ENCODE measurements at places on chromosomes 16 and 17.
A peak's percentile ranks its signal among the peaks of the same experiment; 100 is the strongest.

DNA sequence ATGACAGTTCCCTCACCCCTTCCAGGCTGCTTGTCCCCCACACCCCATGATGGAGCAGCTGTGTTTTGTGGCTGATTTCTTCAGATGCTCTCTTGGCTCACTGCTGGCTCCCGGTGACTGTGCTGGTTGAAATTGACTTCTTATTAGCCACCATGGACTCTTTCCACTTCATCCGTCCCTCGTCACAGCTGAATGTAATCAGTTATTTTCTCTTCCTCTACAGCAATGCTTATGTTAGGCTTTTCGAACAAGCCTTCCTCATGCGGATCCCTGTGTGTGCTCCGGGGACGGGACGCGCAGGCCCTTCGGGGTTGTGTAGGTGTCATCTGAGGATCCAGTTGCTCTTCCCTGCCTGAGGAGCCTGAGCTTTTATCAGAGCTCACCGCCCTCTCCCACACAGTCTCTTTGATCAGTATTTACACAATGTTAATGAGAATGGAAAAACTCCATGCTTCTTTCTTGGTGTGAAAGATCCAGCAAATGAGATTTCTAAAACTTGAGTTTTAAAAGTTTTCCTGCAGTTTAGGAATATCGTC is 87.5 kb downstream of the RPTOR start:
- peaks cover 7% of the 10 kb centered on the region for H3K36me3 ChIP-seq
- peaks cover 9% of the 10 kb centered on the region for H3K27me3 ChIP-seq
- DNase-seq: no peak
- H3K4me1 ChIP-seq: peaks cover 2% of the 10 kb centered on the region

DNA sequence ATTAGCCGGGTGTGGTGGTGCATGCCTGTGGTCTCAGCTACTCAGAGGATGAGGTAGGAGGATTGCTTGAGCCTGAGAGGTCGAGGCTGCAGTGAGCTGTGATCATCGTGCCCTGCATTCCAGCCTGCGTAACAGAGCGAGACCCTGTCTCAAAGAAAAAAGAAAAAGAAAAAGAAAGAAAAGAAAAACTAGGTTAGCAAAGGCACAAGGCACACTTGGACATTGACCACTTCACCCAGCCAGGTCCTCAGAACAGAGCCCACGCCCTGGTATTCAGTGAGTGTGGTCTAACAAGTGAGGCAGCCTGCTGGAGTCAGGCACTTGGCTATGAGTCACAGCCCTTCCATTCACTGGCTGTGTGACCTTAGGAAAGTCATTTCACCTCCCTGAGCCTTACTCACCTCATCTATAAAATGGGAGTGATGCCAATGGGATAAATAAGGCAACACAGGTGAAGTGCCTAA is 10.4 kb downstream of the MILR1 start:
- no peak overlapping the region for H3K27ac ChIP-seq
- H3K36me3 ChIP-seq: peaks cover 4% of the 10 kb centered on the region
- no peak for DNase-seq
- H3K4me3 ChIP-seq: no peak overlapping the region
- peaks cover 5% of the 10 kb centered on the region for H3K27me3 ChIP-seq
- peaks cover 17% of the 10 kb centered on the region for H3K4me1 ChIP-seq

GRCh38 chr17:67375716-67376115 is 1.4 kb upstream of the PITPNC1 start:
- peaks cover 12% of the 10 kb centered on the region for H3K27me3 ChIP-seq
- H3K36me3 ChIP-seq: peaks cover 5% of the 10 kb centered on the region
- H3K4me1 ChIP-seq: peaks cover 31% of the 10 kb centered on the region
- H3K27ac ChIP-seq: peak overlapping the region; percentile 24

DNA sequence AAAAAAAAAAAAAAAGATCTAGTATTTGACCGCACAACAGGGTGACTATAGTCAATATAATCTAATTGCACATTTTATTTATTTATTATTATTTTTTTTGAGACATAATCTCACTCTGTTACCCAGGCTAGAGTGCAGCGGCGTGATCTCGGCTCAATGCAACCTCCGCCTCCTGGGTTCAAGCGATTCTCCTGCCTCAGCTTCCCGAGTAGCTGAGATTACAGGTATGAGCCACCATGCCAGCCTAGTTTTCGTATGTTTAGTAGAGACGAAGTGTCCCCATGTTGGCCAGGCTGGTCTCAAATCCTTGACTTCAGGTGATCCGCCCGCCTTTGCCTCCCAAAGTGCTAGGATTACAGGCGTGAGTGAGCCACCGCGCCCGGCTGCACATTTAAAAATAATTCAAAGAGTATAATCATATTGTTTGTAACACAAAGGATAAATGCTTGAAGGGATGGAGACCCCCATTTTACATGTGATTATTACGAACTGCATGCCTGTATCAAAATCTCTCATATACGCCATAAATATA is 794 bp downstream of the ANKS3 start:
- H3K27ac ChIP-seq: no peak overlapping the region
- peaks cover 5% of the 10 kb centered on the region for H3K4me1 ChIP-seq
- H3K4me3 ChIP-seq: peak overlapping the region; percentile 91
- DNase-seq: no peak

GRCh38 chr17:13513039-13513405 is 88.7 kb downstream of the HS3ST3A1 start:
- peaks cover 5% of the 10 kb centered on the region for H3K4me1 ChIP-seq
- H3K27me3 ChIP-seq: no peaks in the 10 kb centered on the region
- H3K27ac ChIP-seq: no peak overlapping the region
- no peaks in the 10 kb centered on the region for H3K36me3 ChIP-seq
- no peak overlapping the region for H3K4me3 ChIP-seq

GRCh38 chr16:79618692-79619050 is 18.1 kb upstream of the MAF start:
- H3K36me3 ChIP-seq: no peaks in the 10 kb centered on the region
- no peaks in the 10 kb centered on the region for H3K4me1 ChIP-seq
- DNase-seq: no peak
- no peak overlapping the region for H3K4me3 ChIP-seq
- H3K27me3 ChIP-seq: no peaks in the 10 kb centered on the region

- H3K27me3 ChIP-seq: no peaks in the 10 kb centered on the region
- H3K27ac ChIP-seq: peak overlapping the region; percentile 65
- H3K36me3 ChIP-seq: peaks cover 51% of the 10 kb centered on the region
- no peak overlapping the region for H3K4me3 ChIP-seq
- peaks cover 36% of the 10 kb centered on the region for H3K4me1 ChIP-seq
Measured at GRCh38 chr16:18784917-18785623, 5.1 kb downstream of the RPS15A start.

DNA sequence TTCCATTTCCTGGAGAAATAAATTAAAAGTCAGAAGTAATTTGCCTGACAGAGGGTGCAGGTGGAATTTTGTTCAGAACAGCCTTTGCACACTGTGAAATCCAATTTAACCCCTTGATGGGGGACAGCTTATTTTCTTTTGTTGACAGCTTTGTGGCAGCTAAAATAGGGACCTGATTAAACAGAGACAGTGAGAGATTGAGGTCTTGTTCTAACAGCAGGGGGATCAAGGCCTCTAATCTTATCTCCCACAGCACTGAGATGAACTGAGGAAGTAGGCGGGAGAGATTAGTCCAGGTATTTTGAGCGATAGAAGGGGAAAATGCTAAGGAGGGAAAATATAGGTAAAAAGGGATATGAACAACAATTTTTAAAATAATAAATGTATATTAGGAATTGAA is 1491.4 kb upstream of the GOT2 start:
- H3K36me3 ChIP-seq: no peaks in the 10 kb centered on the region
- H3K4me3 ChIP-seq: no peak overlapping the region
- no peak for DNase-seq
- H3K27ac ChIP-seq: no peak overlapping the region

DNA sequence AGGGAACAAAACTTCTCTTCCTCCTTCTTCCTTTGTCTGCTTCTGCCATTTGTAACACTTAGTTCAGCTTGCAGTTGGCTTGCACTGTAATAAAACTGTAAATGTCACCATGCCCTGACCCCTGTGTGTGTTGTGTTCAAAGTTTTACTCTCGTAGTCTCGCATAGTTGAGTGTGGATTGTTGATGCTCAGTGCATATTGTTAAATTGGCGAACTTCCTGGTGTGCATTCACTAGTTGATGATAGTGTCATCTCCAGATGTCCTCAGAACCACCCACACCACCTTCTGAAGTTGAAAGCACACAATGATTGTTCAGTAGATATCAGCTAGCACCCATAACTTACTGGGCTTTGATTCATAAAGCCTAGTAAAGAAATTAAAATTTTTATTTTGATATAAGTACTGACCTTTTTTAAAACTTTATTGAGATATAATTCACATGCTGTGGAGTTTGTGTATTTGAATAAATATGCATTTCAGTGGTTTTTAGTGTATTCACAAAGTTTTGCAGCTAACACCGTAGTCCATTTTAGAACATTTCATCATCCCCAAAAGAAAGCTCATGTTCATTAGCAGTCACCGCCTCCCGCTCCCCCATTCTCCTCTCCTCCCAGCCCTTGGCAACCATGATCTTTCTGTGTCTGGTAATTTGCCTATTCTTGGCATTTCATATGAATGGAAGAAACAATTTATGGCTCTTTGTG is 25.0 kb downstream of the USP10 start:
- H3K36me3 ChIP-seq: no peaks in the 10 kb centered on the region
- H3K4me1 ChIP-seq: peaks cover 64% of the 10 kb centered on the region
- H3K27ac ChIP-seq: no peak overlapping the region

DNA sequence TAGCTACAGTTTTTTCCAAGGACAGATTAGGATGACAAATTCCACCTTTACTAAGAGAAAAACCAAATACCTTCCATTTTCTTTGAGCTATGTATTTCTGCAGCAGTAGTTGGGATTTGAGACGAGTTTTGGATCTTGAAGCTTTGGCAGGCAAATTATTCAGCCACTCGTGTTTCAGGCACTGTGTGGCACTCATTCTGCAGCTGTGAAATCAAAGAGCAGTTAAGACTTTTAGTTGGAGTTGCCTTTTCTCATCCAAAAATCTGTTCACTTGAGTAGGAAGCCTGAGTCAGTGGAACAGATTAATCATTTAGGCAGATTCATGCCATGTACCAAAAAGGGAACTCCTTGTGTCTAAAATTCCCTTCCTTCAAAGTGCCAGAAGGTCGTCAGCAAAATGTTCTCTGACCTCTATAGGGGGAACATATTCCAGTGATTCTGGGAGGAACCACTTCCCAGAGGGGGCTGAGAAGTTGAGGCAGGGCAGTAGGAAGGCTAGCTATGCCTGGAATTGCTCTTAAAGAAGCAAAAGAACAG is 20.1 kb downstream of the ORC6 start:
- no peak for DNase-seq
- H3K36me3 ChIP-seq: no peaks in the 10 kb centered on the region
- H3K4me1 ChIP-seq: peaks cover 2% of the 10 kb centered on the region

DNA sequence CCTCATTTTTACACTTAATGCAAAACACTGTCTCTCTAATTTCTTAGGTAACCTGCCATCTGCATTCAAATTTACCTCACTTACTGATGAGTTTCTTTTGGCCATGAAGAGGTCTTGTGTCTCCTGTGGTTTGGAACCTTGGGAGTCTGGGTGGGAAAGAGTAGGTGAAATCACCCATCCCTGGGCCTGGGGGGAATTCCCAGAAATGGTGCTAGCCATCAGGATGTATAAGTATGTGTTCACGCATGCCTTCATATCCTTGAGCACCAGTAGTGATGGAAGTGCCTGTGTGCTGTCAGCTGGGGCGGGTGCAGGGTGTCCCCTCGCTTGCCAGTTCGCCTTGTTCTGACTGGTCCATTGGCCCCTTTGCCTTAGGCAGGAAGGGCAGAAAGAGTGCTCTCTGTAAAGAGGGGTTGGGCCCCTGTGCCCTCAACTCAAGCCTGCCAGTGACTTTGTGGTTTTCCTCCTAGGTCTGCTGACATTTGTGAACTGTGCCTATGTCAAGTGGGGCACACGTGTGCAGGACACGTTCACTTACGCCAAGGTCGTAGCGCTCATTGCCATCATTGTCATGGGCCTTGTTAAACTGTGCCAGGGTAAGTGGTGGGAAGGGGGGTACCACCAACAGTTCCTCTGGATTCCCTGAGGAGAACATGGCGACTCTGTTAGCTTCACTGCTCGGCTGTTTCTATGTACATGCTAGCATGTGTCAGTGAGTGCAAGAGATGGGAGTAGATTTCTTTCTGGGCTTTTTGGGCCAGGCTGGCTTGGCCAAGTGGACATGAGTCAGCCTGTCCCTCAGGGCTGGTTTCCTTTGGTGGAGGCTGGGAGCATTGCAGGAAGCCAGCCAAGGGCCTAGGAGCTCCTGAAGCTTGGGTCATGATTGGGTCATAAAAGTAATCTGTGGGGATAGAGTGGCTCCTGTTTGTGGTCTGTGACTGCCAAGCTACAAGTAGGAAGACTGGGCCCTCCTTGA is 23.2 kb downstream of the SLC7A6OS start:
- H3K4me3 ChIP-seq: no peak overlapping the region
- DNase-seq: no peak
- peaks cover 58% of the 10 kb centered on the region for H3K4me1 ChIP-seq
- peaks cover 13% of the 10 kb centered on the region for H3K36me3 ChIP-seq
- H3K27ac ChIP-seq: no peak overlapping the region

DNA sequence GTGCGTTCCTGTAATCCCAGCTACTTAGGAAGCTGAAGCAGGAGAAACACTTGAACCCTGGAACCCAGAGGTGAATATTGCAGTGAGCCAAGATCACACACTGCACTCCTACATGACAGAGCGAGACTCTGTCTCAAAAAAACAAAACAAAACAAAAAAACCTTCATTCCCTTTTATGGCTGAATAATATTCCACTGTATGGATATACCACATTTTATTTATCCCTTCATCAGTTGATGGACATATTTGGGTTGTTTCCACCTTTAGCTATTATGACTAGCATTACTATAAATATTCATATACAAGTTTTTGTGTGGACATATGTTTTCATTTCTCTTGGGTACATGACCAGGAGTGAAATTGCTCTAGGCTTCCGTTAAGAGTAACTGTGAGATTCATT is 30.9 kb upstream of the PRKCA start:
- H3K27me3 ChIP-seq: peaks cover 2% of the 10 kb centered on the region
- H3K4me3 ChIP-seq: no peak overlapping the region
- no peaks in the 10 kb centered on the region for H3K36me3 ChIP-seq

- peak; percentile 33 for DNase-seq
- H3K4me1 ChIP-seq: peaks cover 12% of the 10 kb centered on the region
- H3K27ac ChIP-seq: no peak overlapping the region
- H3K27me3 ChIP-seq: peaks cover 18% of the 10 kb centered on the region
- peak overlapping the region; percentile 76 for H3K4me3 ChIP-seq
Measured at GRCh38 chr16:49464877-49465504, 91.4 kb downstream of the C16orf78 start.

DNA sequence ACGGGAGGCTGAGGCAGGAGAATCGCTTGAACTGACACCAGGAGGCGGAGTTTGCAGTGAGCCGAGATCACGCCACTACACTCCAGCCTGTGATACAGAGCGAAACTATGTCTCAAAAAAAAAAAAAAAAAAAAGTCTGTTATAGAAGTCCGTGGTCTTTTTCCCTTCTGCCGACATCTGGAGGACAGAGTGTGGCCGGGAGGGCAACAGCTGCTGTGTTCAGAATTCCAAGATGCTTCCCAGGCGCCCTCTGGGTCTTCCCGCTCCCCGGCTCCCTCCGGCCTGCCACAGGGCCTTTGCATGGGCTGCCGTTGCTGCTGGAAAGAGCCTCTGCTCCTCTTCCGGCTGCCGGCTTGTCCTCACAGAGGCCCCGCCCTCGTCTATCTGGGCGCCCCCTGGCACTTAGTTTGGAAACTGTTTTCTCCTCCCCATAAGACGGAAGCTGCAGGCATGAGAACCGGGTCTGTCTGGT is 2.4 kb upstream of the CACNA1H start:
- no peaks in the 10 kb centered on the region for H3K4me1 ChIP-seq
- H3K27ac ChIP-seq: no peak overlapping the region
- no peaks in the 10 kb centered on the region for H3K36me3 ChIP-seq
- H3K27me3 ChIP-seq: peaks cover 13% of the 10 kb centered on the region

- H3K4me3 ChIP-seq: peak within 1 kb of the TSS; percentile 94
- peak; percentile 95 for DNase-seq
- peaks cover 3% of the 10 kb centered on the region for H3K27me3 ChIP-seq
- H3K36me3 ChIP-seq: no peaks in the 10 kb centered on the region
- H3K27ac ChIP-seq: peak within 1 kb of the TSS; percentile 61
- H3K4me1 ChIP-seq: peaks cover 14% of the 10 kb centered on the region
Measured at GRCh38 chr17:76452660-76453430, at the start of gene UBE2O. Gene UBE2O, minus strand, starts transcription at chr17:76453152. Its CDS starts 11 bp downstream, at chr17:76453141.

Measured in endothelial cell (in vitro differentiated cells).